Ascending aorta (tissue), 2 donors: ENCODE measurements at places on chromosomes 13 and 19.

GRCh38 chr19:55005684-55006488 lies 32.2 kb downstream of the GP6 start:
- DNase-seq: no peak

- no peak for DNase-seq
These were observed 23.2 kb upstream of the GTF3A start for GRCh38 chr13:27401210-27401609.

- DNase-seq: no peak
These were observed 5.2 kb upstream of the OR10H5 start for GRCh38 chr19:15782211-15782610.

DNA sequence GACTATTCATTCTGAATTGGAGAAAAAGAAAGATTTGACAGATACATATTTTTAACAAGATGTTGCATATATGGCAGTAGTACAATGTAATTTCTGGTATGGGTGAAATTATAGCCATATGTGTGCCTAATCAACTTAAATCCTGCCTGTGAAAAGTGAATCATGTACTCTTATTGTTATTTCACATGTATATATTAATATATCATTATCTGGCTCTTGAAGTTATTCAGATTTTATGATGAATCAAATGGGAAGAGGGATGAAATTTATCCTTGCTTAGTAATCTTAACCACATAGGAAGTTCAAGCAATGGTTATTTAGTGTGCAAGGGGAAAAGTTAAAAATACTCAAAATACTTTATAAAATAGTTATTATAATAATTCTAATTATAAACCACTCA lies 80.5 kb downstream of the GPC6 start:
- DNase-seq: no peak

GRCh38 chr13:35526577-35526976 lies 50.1 kb upstream of the MAB21L1 start:
- no peak for DNase-seq

DNA sequence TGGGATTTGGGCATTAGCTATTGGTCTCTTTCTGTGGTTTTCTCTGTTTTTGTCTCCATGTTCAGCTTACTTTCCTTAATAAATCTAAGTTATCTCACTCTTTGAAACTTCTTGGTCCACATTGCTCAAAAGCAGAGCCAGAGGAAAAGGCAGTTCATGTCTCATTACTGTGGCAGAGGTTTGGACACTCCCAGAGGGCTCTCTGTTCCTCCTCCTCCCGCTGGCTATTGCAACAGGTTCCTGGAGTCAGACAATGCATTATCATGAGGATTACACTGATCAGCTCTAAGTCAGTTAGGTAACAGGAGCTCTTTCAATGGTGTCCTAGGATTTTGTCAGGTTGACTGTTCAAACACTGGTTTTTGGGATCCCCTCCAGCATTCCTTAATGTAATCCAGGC lies 298.8 kb downstream of the NDFIP2 start:
- no peak for DNase-seq

GRCh38 chr19:21947775-21948174 lies 63.0 kb downstream of the ZNF208 start:
- DNase-seq: no peak

DNA sequence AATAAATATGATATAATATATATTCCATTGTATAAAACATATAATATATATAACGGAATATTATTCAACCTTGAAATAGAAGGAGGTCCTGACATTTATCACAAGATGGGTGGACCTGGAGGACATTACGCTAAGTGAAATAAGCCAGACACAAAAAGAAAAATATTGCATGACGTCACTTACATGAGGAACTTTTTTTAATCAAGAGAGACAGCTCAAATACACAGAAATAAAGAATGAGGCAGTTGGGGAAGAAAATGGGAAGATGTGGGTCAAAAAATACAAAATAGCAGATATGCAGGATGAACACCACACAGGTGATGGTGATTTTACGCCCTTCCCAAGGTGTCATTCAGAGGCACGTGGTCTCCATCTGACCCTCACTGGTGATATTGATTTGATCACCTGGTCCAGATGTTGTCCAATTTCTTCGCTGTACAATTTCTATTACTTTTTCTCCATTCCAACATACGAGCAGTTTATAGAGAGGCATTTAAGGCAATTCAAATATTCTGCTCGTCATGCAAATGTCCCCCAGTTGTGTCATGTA lies 513 bp upstream of the ZNF317 start:
- DNase-seq: no peak

DNA sequence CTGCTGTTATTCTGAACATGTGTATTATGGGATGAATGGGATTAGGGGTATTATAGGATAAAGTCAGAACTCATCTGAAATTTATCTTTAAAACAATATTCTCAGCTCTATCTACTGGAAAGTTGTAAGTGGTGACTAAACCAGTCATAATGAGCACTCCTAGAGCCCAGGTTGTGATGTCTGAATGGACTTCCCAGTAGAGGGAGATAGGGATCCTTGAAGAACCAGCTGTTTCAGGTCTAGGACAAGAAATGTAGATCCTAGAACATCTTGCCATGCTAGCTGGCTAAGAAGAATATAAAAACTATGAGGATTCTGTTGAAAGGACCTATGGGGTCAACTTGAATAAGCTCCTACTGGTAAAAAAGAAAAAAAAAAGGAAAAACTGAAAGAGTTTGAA lies 310.8 kb downstream of the SLC7A1 start:
- DNase-seq: no peak

DNA sequence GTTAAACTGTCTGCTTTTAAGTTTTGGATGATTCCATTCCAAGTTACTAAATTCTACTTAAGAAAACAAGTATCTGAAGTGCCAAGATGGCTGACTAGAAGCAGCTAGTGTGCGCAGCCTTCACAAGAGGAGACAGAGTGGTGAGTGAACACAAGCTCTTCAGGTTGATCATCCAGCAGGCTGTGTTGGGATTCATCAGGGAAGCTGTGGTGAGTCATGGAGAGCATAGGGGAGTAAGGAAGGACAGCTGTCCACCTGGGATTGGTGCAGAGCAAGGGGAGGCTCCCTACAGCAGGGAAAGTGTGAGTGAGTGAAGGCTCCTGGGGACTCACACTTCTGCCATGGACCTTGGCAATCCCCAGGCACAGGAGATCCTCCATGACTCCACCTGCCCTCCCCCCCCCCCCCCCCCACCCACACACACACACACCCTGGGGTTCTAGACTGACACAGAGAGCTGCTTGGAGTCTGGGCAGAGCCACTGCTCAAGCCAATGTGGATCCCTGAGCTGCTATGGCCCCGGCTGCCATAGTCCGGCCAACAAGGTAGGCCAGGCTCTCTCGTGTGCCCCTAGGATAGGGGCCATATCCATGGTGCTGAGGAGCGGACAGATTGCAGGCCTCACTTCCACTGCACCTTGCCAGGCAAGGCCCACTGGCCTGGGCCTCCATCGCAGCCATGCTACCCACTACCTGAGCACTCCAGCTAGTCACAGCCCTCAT lies 23.5 kb downstream of the SLC25A15 start:
- DNase-seq: no peak

DNA sequence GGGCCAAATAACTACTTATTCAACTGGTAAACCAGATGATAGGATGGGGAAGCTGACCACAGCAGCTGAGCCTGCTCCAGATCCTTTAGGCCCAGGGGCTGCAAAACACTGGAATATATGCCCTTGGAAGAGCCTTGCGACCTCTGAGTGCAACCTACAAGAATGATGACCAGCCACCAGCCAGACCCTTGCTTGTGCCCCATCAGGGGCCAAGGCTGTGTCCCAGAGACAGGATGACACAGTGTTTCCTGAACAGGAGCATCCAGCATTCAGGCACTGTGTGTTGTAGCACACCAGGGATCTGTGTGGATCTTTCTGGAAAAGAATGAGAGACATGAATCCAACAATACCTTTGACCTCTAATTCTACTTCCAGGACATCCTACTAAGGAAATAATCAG lies 14.5 kb downstream of the GJA3 start:
- DNase-seq: no peak

- no peak for DNase-seq
These were observed 8.6 kb downstream of the PPP5C start for GRCh38 chr19:46355234-46356148.

DNA sequence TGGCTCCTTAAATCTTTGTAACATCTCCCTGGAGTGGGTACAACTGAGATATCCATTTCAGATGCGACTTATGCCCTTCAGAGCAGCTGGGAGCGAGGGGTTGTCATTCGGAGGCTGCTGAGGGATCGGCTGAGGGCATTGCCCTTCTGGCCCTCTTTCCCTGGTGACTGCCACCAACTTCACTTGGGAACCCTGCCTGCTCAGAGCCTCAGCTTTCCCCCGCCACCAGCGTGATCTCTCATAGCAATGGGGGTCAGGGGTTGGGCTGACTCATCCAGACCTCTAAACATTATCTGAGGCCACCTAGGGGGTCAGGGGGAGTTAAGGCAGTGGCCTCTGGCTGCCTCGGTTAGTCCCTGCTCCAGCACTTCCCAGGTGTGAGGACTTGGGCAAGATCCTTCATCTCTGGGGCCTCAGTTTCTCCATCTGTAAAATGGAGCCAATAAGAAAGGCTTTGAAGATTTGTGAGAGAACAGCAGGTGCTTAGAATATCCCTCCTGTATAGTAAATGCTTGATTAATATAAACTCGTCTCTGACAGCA lies 1.1 kb downstream of the PRX start:
- no peak for DNase-seq
